ENCODE measurements at places on chromosomes 16 and 17.

DNA sequence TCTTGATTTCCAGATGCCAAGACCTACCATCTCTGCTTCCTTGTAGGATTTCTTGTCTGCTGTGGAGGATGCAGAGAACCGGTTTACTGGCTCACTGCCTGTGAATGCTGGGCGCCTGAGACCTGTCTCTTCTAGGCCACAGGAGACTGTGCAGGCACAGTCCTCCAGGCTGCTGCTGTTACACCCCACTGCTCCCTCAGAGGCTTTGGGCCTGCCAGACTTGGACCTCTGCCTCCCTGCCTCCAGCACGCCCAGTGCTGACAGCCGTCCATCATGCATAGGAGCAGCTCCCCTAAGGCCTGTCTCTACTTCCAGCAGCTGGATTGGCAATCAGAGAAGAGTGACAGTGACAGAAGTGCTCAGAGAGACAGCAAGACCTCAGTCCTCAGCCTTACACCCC, 6.1 kb downstream of the HROB start:
- DNase-seq = no peak

DNA sequence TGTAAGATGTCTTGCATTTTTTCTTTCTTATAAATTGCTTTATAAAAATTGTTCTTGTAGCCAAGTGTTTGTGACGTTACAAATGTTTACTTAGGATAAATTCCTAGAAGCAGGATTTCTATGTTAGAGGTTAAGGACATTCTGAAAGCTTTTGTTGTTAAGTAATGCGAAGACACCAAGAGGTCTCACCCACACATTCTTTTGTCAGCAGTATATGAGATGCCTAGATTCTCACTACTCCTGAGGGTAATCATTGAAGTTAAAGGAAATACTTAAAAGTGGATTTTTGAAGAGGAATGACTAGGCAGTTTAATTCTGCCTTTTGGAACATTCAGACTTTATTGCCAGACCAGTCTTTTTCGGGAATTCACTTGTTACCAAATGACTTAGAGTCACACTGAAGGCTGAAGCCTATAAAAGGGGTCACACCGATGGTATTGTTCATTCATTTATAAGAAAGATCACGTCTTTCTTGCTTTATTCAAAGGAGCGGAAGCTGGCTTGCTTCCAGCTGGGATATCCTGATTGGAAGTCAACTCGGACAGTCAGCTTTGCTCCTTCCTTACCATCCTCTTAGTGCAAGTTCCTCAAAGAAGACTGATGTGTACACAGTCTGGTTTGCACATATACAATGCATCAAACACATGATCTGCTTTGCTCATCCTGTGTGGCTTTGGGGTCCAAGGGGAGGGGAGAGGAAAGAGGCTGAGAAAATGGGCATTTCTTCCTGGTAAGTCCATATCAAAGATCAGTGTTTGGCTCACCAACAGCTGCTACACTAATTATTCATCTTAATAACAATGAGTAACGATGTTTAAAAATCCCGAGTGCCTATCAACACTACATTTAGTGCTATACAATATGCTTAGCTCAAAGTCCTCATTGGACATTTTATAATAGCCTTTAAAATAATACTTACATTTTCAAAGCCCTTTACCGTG, 160.0 kb downstream of the MAP2K6 start:
- DNase-seq = no peak

DNA sequence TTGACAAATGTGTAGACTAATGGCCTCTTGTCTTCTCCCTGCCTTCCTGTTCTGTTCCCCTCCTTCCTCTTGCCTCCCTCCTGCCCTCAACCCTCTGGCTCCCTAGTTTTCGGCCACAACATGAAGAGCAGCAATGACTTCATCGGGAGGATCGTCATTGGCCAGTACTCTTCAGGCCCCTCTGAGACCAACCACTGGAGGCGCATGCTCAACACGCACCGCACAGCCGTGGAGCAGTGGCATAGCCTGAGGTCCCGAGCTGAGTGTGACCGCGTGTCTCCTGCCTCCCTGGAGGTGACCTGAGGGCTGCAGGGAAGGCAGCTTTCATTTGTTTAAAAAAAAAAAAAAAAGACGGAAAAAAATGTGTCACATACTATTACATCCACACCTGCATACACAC, 18.8 kb upstream of the CLEC19A start:
- no peak for DNase-seq

DNA sequence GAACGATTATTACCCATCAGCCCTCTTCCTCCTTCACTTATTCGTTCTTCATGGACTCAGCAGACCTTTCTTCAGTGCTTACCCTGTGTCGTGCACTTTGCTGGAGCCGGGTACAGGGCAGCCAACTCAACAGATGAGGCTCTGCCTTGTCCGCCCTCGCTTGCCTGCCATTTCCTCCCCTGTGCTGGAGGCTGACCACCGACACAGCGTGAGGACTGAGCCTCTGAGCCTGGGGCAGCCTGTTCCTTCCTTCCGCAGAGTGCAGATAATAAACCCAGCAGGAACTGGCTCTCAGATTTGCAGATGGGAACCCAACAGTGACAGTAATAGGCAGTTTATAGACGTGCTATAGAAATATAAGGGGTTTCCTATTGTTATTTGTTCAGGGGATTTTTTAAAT, 7.0 kb upstream of the SLC39A11 start:
- no peak for DNase-seq

GRCh38 chr16:73848993-73849392, 447.6 kb upstream of the PSMD7 start:
- no peak for DNase-seq

GRCh38 chr17:76500074-76500746, 1.0 kb downstream of the RHBDF2 start:
- DNase-seq = no peak

DNA sequence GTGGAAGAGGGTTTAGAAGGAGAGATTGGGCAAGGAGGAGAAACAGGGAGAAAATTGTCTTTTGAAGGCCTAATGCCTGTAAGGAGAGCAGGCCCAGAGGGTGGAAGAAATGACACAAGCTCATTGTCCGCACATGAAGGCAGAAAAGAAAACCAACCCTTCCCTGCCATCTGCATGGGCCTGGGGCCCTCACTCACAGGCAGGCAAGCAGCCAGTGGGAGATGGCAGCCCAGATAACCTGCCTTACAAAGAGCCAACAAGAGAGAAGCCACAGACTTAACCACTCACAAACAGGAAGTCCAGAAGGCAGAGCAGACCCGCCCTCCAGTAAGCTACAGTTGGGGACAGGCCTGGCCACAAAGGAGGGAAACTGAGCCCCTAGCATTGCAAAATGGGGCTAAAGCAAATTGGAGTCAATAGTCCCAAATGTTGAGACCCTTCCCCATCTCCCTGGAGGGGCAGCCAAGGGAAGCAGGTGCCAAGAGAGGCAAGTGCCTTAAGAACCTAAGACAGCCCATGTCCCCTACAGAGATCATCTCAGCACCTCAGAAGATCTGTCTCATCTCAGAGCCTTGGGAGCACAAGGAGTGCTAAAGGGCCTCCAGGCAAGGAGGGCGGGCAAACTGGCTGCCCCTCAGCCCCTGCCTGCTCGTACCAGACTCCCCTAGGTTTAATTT, 7.3 kb upstream of the TSPOAP1 start:
- DNase-seq = no peak

- peak; percentile 74 for DNase-seq
Measured at GRCh38 chr17:81967533-81968395, 6.8 kb upstream of the NOTUM start.

Measured in GM18507 (cell line).